ENCODE measurements at places on chromosomes 3 and 15.
A peak's percentile ranks its signal among the peaks of the same experiment; 100 is the strongest.

DNA sequence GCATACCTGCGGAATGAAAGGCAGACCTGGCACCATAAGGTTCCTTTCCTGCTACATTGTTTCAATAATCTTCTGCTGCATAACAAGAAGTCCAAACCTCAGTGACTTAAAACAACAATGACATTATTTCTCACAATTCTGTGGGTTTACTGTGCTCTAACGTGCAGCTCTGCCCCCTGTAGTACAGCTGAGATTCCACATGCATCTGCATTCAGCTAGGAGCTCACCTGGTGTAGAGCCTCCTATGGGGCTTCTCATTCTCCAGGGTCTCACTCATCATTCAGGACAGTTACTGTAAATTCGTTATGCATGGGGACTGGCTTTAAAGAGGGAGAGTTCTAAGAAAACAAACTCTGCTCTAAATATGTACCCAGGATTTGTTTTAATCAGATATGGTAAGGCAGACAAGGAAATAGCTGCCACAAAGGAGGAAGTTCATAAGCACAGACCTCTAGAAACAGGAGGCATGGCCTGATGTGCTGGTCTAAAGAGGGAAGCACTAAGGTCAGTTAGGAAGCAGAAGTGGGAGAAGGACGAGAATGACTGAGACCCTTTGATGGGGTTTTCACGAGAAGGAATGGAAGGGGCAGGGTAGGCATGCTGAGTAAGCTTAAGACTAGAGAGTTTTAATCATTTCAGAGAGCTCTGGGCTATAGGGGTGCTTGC is 347.0 kb downstream of the NEK10 start:
- H3K27me3 ChIP-seq, result no peaks in the 10 kb centered on the region
- no peaks in the 10 kb centered on the region for H3K4me1 ChIP-seq
- no peak overlapping the region for H3K27ac ChIP-seq
- no peaks in the 10 kb centered on the region for H3K36me3 ChIP-seq

- H3K36me3 ChIP-seq, result no peaks in the 10 kb centered on the region
- DNase-seq, result no peak
- H3K27me3 ChIP-seq, result no peaks in the 10 kb centered on the region
- H3K4me1 ChIP-seq, result no peaks in the 10 kb centered on the region
Observed at GRCh38 chr3:154775821-154776548, 304.1 kb upstream of the MME start.

GRCh38 chr3:14118400-14119381 is 6.0 kb downstream of the CHCHD4 start:
- H3K36me3 ChIP-seq, result peaks cover 33% of the 10 kb centered on the region
- H3K4me1 ChIP-seq, result peaks cover 17% of the 10 kb centered on the region
- peak; percentile 55 for DNase-seq
- H3K27me3 ChIP-seq, result no peaks in the 10 kb centered on the region
- no peak overlapping the region for H3K27ac ChIP-seq
- H3K4me3 ChIP-seq, result no peak overlapping the region

DNA sequence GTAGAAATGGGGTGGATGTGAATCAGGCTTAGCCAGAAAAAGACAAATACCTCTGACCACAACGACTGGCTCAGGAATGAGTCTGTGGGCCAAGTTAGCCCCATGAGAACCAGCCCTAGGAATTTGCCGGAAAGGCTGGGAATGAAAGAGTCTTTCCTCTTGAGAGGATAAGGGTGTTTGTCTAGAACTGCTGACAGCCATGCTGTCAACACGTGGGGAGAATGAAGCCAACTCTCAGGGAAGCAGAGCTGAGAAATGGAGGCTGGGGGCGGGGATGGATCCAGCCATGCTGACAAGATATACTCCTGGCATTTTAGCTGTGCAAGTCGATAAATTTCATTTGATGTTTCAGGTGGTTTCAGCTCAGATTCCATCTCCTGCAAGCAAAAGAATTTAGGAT is 10.6 kb upstream of the SLC6A1 start:
- no peak overlapping the region for H3K4me3 ChIP-seq
- DNase-seq, result no peak
- H3K27me3 ChIP-seq, result no peaks in the 10 kb centered on the region
- no peaks in the 10 kb centered on the region for H3K36me3 ChIP-seq
- peaks cover 23% of the 10 kb centered on the region for H3K4me1 ChIP-seq

DNA sequence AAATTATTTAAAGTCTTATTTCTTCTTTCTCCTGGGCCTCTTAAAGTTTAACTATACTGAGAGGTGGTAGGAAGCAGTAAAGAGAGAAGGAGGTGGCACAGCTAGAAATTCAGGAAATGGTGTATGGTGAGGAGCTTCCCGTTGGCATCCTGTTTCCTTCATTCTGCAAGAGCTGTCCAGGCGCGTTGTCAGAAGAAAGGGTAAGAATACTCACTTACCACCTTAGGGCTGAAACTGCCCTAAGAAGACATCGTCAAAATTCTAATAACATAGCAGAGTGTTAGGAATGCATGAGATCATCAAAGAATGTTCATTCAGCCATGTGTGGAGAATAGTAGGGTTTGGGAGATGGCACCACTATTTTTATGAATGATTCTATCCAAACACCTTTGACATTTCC is 699.6 kb downstream of the MCTP2 start:
- no peaks in the 10 kb centered on the region for H3K27me3 ChIP-seq
- no peak for DNase-seq
- H3K4me3 ChIP-seq, result no peak overlapping the region
- no peaks in the 10 kb centered on the region for H3K36me3 ChIP-seq

DNA sequence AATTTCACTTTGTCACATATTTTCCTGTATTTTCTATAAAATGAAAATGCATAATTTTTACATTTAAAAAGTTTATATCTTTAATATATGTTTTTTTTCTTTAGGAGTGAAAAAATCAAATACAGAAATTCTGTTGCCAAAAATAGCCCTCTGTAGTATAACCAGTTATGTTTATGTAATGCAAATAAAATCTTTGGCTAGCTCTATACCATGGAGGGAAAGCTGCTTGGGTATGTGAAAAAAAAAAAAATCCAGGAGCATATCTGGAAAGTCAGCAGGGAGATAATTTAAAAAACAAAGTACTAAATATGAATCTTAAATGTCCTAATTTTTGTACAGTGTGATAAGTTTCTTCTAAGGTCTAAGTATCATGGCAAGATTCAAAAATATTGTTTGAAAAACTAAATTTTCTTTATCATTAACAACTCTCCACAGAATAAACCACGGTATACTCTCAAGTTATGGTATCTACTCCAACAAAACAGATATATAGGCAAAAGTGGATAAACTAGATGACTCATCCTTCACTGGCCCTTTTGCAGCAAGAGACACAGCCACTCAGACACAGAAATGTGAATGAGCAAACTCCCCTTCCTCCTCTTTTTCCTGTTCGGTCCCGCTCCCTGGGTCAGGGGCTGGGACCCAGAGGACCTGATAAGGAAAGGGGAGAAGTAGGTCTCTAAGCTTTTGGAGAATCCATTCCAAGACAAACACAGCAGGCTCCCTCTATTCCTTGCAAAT is 66.6 kb downstream of the PDZRN3 start:
- no peaks in the 10 kb centered on the region for H3K4me1 ChIP-seq
- H3K27me3 ChIP-seq, result no peaks in the 10 kb centered on the region
- H3K4me3 ChIP-seq, result no peak overlapping the region
- no peaks in the 10 kb centered on the region for H3K36me3 ChIP-seq

All from right atrium auricular region (tissue), 2 donors.